Activated gamma-delta T cell treated with Interleukin-2 at 50 U/mL for 16 hours (primary cell): ENCODE measurements at places on chromosomes 3 and 15.
A peak's percentile ranks its signal among the peaks of the same experiment; 100 is the strongest.

DNA sequence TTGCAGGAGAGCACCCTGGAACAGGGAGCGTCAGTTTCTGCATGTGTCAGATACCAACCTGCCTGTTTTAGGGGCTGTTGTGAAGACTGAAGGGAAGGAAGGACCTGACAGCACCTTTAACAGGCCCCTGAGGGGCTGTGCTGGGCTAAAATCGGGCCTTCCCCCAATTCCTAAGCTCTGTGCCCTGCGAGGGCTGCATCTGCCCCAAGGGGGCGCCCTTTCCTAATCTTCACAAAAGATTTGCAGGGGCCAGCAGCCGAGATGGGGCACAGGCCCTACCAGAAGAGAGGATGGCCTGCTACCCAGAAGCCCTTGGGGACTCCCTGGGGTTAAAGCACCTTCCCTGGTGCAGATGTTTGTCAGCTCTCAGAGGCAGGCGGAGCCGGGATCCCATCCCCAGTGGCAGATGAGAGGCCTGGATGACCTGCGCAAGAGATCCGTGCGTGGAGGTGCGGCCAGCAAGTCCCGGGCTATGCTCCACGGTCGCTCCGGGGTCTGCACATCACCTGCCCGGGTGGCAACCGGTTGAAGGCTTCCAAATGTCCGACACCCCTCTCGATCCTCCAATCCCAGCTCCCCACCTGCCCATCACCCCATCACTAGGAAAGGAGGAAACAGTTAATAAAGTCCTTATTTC is 53.6 kb downstream of the RHCG start:
- no peak for DNase-seq

DNA sequence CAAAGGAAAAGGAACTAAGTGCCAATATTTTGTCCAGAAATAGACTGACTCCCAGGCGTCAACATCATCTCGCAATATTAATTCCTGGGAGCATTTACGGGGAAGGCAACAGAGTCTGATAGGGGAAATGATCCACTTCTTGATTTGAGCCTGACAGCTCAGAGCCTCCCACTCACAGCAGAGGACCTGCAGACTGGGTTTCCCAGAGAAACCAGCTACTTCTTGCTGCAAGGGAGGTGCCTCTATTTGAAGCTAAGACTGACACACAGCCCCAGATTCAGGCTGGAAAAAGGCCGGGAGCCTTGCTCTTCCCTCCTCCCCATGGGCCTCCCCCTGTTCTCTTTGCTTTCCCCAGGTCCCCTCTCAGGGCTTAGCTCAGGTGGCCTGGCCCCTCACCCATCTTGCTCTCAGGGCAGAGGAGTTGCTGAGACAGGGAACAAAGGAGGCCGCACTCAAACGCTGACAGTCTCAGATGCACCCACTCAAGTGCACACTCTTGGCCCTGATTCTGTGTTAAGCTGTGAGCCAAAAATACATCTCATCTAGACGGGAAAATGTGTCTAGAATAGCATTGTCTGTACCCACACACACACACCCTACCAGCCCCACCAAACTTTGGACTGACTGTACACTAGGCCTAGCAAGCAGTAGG is 49.8 kb upstream of the DCLK3 start:
- DNase-seq = no peak

- no peak for DNase-seq
Measured at GRCh38 chr3:16927485-16927884, 42.7 kb downstream of the PLCL2 start.

DNA sequence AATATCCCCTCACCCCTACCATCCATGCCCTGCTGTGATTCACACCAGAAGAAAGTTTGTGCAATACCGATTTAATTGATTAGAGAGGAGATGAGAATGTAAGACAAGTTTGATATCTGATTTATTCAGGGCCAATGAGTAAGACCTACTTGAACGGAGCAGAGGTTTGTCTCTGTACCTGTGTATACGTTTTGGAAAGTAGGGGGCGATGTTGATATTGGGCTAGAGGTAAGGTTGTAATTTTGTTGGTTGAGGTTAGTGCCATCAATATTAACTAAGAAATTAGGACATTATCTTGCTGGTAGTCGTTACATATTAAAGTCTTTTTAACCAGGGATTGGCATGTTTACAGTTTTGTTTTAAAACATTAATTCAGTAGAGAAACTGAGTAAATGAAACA is 20.5 kb downstream of the EAF2 start:
- no peak for DNase-seq

DNA sequence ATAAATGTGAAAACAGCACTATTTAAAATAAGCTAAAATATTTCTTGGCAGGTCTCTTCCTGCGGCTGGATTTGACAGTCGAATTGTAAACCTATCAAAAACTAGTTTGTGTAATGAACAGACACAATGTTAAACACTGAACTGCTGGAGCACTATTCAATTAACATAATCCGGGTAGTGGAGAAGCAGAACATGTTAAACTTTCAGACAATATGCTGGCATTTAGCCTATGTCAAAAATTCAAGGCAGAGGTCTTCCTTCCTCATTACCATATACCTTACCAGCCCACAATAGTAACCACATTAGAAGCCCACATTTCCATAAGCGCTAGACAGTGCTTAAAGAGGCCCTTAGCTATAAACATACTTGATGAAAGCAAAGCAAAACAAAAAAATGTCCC is 1042.9 kb downstream of the ROBO1 start:
- DNase-seq = no peak

GRCh38 chr15:40320931-40321371 is 2.5 kb upstream of the INAFM2 start:
- DNase-seq = peak; percentile 55

DNA sequence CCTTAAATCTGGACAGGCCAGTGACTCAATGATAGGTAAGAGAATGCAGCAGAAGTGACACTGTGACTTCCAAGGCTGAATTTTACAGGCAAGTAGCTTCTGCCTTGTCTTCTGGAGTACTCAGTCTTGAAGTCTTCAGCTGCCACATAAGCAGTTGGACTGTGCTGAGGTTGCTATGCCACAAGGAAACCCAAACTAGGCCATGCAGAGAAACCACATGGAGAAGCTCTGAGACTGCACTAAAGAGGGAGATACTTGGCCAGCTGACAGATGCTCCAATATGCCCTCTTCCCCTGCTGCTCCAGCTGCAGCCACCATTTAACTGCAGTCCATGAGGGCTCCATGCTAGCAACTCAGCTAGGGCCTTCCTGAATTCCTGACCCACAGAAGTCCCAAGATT is 119.4 kb upstream of the GADL1 start:
- no peak for DNase-seq

- no peak for DNase-seq
Measured at GRCh38 chr3:24582431-24583403, 88.1 kb upstream of the THRB start.

- no peak for DNase-seq
Measured at GRCh38 chr3:174986685-174987084, 127.6 kb downstream of the NAALADL2 start.

- DNase-seq = no peak
Measured at GRCh38 chr3:127834771-127835170, 12.5 kb upstream of the MGLL start.

DNA sequence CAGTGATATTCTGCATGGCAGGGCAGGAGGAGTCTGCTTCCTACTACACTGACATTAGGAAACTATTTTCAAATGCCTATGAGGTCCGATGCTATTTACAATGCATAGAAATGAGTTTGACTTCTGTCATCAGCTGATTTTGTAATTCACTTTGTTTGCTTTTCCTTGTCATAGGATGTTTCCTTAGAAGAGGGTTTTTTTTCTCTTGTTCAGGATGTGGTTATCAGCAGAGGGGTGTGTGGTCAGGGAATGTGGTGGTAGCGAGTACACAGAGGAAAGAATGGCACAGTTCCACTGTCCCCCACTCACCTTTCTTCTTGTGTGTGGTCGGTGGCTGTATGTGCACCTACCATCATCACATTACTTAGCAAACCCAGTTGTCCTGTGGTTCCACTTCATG is 231.5 kb downstream of the LRTM1 start:
- DNase-seq = no peak

DNA sequence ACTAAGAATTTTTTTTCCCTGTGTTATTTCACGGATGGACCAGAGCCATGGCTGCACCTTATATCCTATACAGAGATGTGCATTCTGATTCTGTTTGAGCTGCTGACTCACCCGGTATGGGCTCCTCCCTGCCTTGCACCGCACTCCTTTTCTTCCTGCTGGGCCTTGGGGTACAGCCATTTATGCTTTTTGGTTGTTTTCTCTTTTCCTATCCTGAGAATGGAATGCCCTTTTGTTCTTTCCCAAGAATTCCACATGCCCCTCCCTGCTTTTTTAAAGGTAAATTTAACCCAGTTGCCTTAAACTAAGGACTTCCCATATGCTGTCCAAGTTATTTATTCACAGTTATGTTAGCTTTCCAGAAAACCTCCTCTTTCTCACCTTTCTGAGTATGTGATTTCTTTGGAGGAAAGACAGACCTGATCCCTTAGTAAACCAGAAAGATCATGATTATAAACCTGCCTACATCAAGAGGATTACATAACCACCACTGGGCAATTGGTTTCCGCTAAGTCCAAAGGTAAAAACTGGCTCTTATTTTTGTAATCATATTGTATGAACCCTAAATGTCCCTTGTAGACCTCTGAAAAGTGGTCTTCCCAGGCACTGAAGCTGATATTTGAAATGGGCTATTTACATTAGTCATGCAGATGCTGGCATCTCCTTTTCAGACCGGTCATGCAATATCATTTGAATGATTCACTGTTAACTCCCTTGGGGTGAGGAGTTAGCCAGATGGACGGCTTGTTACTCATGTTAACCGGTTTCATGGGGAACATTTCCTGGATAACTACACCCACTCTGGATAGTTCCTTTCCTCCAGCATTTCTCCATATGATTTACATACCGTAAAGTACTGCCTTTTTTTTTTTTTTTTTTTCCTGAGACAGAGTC is 45.5 kb downstream of the TMOD3 start:
- DNase-seq = no peak

DNA sequence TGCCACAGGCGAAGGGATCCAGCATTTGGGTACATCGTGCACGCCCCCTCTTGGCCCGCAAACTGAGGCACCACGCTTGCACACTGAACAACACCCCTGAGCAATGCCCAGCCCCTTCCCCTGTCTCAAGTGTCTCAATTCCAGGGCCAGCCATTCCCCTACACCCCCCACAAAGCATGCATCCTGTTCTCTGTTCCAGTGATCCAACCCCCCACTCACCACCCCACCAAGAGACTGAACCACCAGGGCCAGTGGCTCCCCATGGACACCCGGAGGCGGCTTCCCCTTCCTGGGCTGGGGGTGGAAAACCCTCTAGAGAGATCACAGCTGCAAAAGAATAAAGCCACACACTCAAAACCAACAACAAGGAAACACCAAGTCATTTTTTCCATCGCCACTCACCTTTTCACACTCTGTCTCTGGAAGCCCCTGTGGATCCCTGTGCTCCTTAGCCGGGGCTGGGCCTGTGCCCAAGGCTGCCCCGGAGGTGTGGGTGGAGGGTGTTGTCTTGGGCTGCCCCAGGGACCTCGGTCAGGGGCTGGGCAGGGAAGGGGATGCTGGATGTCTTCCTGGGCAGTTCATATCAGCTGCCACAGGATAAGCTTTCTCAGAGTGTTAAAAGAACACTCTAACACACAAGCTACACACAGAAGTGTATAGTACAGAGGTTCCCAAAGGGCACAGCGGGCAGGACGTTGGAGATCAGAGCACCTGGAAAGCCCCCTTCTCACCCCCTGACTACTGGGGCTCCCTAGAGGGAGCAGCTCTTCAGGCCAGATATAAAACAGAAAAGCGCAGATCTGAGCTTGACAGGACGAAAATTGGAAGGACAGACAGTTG is 92.5 kb downstream of the CHSY1 start:
- no peak for DNase-seq

- no peak for DNase-seq
Measured at GRCh38 chr15:98070137-98070536, 109.6 kb downstream of the ARRDC4 start.

- no peak for DNase-seq
Measured at GRCh38 chr3:183502237-183503181, 53.0 kb downstream of the KLHL6 start.

GRCh38 chr15:53586799-53587198 is 172.7 kb downstream of the WDR72 start:
- no peak for DNase-seq
